ENCODE measurements at places on chromosomes 1 and 21.

GRCh38 chr1:193322211-193322610, 135.8 kb upstream of the B3GALT2 start:
- DNase-seq, result no peak

DNA sequence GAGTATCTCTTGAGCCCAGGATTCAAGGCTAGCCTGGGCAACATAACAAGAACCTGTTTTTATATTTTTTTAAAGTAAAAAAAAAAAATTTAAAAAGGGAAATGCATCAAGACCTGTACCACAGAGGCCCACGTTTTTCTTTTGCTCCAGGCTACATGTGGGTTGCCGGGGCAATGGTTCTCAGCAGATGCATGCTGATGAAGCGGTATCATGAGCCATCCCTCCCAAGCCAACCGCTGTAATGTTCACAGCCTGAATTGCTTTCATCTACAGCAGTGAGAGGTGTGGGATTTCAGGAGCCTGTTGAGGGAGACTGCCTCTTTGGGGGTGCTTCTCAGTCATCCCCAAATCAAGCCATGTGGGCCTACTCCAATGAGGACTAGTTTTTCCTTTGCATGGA, 60.5 kb downstream of the CD58 start:
- no peak for DNase-seq

- DNase-seq, result no peak
Measured at GRCh38 chr1:174872615-174873058, 127.1 kb upstream of the CACYBP start.

DNA sequence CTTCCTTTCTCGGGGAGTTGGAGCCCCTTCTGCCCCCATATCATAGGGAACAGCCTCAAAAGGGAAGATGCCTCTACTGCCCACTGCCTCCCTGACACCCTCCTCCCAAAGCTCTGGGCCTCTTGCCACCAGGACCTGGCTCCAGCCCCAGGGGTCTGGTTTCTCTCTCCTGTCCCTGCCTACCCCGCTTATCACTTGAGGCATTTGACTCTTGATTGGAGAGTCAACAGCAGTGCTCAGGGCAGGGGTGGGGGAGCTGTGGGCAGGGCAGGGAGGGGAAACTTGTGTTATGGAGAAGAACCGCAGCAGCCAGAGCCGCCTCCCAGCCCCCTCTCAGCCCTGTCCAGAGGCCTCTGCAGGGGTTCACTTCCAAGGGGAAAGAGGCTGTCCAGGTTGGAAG, 573 bp downstream of the TRIM63 start:
- no peak for DNase-seq

DNA sequence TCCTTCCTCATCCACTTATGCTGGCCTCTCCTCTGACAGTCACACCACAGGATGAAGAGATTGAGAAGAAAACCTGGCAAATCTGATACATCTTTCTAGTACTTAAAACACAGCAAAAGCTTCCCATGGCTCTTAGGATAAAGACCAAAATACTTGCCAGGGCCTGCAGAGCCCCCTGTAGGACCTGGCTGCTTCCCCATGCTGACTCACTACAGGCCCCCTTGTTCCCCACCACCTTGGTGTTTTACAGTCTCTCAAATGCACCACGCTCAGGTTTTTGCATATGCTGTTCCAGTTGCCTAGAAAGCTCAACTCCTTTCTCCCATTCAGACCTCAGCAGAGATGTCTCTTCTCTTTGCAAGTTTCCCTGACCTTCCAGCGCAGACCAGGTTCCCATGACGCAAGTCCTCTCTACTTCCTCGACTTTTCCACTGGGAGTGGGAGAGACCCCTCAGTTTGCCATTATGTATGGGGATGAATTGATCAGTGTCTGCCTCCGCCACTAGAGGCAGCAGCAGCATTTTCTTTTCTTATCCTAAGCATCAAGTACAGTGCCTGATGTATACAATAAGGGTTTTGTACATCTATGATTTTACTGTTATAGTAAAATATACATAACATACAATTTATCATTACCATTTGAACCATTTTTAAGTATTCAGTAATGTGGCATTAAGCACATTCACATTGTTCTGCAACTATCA, 113.8 kb upstream of the C8B start:
- DNase-seq, result no peak

- no peak for DNase-seq
Measured at GRCh38 chr1:237938553-237938952, 47.8 kb upstream of the ZP4 start.

- no peak for DNase-seq
Measured at GRCh38 chr1:193749868-193750267, 563.5 kb upstream of the B3GALT2 start.

DNA sequence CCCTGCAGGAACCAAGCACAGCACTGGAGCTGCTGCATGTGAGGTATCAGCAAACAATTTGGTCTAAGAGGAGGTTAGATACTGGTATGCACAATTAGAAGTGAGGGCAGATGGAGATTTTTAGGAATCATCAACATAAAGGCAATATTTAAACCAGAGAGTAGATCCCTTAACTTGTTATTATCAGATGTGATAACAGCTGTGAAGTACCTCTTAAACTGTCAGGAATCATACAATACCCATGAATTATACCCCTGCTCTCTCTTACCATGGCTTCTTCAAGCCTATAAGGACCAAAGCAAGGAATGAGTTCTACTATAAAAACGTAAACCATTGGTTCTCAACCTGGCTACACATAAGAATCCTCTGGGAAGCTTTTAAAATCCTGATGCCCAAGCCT, 3.9 kb downstream of the BCAR3 start:
- DNase-seq, result no peak

DNA sequence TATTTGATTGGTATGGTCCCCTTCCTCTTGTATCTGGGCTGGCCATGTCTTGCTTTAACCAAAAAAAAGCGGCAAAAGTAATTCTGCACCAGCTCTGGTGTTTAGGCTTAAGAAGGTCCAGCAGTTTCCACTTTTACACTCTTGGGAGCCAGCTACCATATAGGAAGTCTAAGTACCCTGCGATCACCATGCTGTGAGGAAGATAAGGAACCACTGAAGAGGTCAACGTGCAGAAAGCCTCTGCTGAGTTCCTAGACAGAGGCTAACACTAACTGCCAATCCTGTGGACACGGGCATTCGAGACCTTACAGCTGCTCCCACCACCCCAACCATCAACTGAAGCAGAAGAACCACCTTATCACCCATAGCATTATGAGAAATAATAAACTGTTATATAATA, 331.4 kb downstream of the VAV3 start:
- DNase-seq, result no peak

DNA sequence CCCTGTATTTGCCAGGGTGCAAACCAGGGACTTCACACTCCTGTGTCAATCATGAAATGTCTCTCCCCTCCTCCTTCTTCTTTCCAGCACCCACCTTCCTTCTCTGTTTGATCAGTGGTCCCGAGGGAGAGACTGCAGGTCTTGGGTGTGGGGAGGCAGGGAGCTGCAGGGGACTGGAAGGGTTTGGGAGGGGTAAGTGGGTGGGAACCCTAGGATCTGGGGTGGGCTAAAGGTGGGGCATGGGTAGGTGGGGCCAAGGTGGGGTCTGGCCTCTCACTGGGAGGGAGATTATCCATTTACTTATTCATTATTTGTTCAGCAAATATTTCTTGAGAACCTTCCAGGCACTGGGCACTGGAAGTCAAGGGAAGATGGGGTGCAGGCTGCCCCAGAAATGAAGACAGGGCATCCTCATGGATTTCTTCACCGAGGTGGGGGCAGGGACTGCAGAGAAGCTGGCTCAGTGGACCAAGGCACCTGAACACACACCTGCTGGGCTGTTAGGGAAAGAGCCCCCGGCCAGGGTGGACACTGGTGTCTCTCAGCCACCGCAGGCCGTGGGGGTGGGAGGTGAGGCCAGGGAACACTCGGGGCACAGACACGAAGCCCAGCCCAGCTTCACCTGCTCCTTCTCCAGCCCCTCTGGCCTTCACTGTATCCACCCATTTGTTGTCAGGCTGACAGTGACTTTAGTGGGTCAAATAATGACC, 193.9 kb upstream of the C1orf174 start:
- no peak for DNase-seq

- no peak for DNase-seq
Measured at GRCh38 chr1:152115344-152115743, at the start of gene TCHH. TSS of gene TCHH (minus strand) at chr1:152115444. CDS start at chr1:152114080, 1,364 bp downstream.

DNA sequence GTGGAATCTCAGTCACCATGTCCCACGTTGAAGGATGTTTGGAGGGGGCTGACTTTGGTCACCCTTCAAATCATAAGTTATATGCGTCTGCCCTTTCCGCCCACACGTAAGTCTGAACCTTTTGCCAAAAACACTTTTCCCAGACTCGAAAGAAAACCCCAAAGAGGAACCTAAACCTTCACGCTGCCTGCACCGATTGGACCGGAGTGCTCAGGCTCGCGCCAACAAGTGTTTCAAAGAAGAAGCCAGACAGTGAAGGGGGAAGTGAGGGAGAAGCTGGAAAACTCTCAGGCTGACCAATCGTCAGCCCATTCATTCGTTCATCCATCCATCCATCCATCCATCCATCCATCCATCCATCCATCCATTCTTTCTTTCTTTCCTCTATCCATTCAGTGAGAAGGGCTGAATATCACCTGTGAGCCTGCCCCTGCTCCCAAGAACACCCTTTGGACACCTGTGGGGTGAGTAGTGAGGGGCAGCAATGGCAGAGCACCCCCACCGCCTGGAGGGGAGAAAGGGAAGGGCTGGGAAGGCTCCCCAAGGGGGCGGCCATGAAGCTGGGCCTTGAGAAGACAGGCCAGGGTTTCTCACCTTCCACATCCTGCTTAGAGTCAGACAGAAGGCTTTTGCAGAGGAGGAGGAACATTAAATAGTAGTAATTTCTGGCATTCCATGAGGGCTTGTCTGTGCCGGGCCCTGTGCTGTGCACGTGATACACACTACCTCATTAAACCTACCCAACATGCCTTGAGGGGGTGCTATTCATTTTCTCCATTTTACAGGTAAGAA, 27.1 kb upstream of the RUNX3 start:
- DNase-seq, result no peak

Data from esophagus squamous epithelium (tissue), 5 donors.